Stimulated activated CD4-positive, alpha-beta T cell treated with anti-CD3 and anti-CD28 coated beads, Interleukin-12 subunit alpha, Interleukin-12 subunit beta, amount 100 ng/mL, for 48 hours (primary cell): ENCODE measurements at places on chromosomes 7 and 10.

GRCh38 chr10:80203835-80204676 lies 1.3 kb downstream of the ANXA11 start:
- no peak for DNase-seq

- no peak for DNase-seq
Observed at GRCh38 chr7:68604541-68604940, 993.7 kb upstream of the AUTS2 start.

DNA sequence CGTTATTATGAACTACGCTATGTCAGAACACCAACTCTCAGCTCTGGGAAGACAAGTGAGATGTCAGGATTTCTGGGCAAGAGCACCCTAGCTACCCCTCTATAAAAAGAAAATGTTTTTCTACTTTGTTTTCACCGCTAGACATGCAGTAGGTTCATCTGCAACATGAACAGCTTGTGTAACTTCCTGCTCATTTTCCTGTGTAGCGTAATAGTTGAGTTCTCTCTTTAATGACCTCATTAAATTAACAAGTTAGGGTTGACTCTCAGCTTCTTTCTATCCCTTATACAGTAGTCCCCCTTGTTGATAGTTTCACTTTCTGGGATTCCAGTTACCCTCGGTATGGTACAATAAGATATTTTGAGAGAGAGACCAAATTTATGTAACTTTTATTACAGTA lies 329.4 kb upstream of the ZNF32 start:
- no peak for DNase-seq

- no peak for DNase-seq
Observed at GRCh38 chr10:123521556-123521955, 144.6 kb upstream of the GPR26 start.

GRCh38 chr7:129789000-129789399 lies 163.8 kb downstream of the UBE2H start:
- DNase-seq = no peak
